ENCODE measurements at places on chromosomes 3 and 15. TPM values are rescaled to one million over a fixed set of nuclear protein-coding genes. Genes with fewer than 3 reads are reported as not detected.

The ALPK3 gene
- 0.07 TPM for polyA plus RNA-seq

The PRSS50 gene
- polyA plus RNA-seq: 0.04 TPM

The IL17RB gene
- 0.07 TPM for polyA plus RNA-seq

GRCh38 chr3:108477511-108478147 lies 32.8 kb downstream of the MYH15 start:
- no peaks in the 10 kb centered on the region for H3K36me3 ChIP-seq
- H3K27me3 ChIP-seq: no peaks in the 10 kb centered on the region
- peaks cover 4% of the 10 kb centered on the region for H3K4me1 ChIP-seq
- H3K4me3 ChIP-seq: no peak overlapping the region

- no peaks in the 10 kb centered on the region for H3K27me3 ChIP-seq
- H3K4me1 ChIP-seq: no peaks in the 10 kb centered on the region
- no peak overlapping the region for H3K4me3 ChIP-seq
- no peak overlapping the region for H3K27ac ChIP-seq
- no peak for DNase-seq
- H3K36me3 ChIP-seq: no peaks in the 10 kb centered on the region
Measured at GRCh38 chr15:36271048-36271447, 308.4 kb upstream of the CDIN1 start.

DNA sequence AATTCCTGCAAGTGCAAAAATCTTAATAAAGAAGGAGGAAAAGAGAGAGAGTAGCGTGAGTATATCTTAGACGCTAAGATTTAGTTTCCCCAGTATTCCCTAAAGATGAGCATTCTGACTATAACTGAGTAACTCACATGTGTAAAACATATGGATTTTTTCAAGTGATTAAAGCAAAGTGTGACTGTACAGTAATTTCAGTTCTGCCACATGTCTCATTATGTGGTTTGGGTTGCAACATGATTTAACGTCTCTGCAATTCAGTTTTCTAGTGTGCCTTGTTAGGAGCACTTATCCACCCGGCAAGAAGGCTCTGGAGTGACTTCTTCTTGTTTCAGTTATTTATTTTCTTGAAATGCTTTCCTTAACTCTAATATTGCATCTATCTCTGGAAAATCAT lies 514.1 kb downstream of the ROBO1 start:
- no peak for DNase-seq
- H3K27me3 ChIP-seq: no peaks in the 10 kb centered on the region
- H3K4me1 ChIP-seq: no peaks in the 10 kb centered on the region
- no peak overlapping the region for H3K4me3 ChIP-seq
- H3K27ac ChIP-seq: no peak overlapping the region

- H3K27ac ChIP-seq: no peak overlapping the region
- no peaks in the 10 kb centered on the region for H3K36me3 ChIP-seq
- DNase-seq: no peak
- no peaks in the 10 kb centered on the region for H3K27me3 ChIP-seq
- no peak overlapping the region for H3K4me3 ChIP-seq
Measured at GRCh38 chr15:93617443-93617842, 528.4 kb upstream of the RGMA start.

Measured in B cell (primary cell).